ENCODE measurements at places on chromosomes 2 and 18.

DNA sequence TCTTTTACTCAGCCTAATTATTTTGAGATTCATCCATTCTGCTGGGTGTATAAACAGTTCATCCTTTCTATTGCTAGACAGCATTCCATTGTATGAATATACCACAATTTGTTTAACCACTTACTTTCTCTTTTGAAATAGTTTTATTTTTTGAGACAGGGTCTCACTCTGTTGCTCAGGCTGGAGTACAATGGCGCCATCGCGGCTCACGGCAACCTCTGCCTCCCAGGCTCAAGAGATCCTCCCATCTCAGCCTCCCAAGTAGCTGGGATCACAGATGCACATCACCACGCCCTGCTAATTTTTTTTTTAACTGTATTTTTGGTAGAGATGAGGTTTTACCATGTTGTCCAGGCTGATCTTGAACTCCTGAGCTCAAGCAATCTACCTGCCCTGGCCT, 54.5 kb downstream of the USP37 start:
- DNase-seq = no peak

GRCh38 chr2:72153924-72154323, 6.3 kb upstream of the CYP26B1 start:
- no peak for DNase-seq

DNA sequence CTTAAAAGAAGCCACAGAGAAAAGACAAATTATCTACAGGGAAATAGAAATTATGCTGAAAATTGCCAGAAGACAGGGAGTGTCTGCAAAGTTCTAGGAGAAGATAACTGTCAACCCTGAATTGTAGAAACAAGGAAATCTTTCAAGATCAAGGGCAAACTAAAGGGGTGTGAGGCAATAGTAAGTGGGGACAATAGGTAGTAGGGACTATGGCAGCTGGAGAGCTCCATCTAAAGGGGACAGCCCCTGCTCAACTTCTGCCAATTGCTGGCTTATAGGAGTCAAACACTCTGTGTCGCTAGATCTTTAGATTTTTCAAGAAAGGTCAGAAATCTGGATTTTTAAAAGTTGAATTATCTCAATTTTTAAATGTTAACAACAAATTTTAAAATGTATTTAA, 10.1 kb upstream of the ST3GAL5 start:
- DNase-seq = no peak

- no peak for DNase-seq
Measured at GRCh38 chr2:60433018-60433596, 120.3 kb downstream of the BCL11A start.

DNA sequence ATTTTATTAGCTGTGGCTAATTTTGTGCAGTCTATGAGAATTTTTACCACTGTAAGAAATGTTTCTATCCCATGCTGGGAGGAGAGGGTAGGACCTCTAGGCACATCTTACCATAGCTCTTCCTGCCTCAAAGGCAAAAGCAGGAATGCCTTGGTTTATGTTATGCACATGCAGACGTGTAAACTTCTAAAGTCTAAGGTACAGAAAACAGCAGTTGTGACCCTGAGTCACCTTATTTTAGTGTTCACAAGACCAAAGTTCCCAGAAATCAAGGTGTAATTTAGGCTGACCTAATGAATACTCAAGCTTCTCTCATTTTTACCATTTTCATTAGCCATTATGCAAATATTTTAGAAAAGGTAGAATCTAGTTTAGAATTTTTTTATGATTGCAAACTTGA, 15.4 kb upstream of the WIPF1 start:
- DNase-seq = no peak

DNA sequence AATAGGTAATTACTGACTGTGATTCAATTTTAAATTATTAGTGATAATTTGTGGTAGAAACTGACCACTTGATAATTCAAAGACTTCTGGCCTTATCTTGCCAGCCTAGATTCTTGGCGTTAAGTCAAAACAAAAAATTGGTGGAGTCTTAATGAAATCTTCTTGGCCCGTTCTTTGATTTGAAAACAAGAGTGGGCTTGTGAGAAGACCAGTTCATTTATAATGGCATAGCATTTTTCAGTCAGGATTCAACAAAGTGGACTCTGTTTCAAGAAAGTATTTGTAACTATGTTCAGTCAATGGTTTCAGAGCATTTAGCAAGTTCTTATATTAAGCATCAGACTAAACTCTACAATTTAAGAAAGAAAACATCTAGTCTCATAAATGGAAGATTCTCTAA, 26.0 kb downstream of the ITGA4 start:
- no peak for DNase-seq

DNA sequence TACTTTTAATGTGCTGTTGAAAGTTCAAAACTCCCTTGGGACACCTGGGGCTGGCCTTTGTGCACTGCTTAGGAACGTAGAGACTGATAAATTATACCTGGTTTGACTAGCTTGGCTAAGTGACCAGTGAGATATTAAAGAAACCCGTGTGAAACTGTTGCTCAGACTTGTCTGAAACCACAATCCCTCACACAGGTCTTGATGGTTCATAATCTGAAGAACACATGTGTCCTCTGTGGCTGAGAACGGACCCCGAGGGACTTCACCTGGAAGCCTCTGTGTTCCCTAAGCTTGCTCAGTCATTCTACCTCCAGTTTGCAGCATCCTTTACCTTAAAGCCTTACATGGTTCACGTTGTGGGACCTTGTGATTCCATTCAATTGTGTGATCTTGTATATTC, 218.8 kb downstream of the CBLN2 start:
- no peak for DNase-seq

DNA sequence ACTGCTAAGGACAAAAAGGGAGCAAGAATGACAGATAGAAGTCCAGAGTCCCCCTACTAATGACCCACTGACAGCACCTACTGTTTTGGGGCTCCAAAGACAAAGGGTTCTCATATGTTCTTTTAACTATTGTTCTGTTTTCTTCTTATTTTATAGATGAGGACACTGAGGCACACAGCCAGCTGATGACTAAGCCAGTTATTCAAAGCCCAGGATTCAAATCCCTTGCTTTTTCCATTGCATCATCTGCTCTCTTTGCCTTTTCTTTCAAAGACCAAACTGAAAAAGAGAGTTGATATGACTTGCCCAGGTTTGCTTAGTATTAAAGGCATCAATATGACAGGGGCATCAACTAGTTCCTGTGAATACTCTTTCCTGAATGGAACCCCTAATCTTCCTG, 299.8 kb downstream of the LRATD1 start:
- no peak for DNase-seq

DNA sequence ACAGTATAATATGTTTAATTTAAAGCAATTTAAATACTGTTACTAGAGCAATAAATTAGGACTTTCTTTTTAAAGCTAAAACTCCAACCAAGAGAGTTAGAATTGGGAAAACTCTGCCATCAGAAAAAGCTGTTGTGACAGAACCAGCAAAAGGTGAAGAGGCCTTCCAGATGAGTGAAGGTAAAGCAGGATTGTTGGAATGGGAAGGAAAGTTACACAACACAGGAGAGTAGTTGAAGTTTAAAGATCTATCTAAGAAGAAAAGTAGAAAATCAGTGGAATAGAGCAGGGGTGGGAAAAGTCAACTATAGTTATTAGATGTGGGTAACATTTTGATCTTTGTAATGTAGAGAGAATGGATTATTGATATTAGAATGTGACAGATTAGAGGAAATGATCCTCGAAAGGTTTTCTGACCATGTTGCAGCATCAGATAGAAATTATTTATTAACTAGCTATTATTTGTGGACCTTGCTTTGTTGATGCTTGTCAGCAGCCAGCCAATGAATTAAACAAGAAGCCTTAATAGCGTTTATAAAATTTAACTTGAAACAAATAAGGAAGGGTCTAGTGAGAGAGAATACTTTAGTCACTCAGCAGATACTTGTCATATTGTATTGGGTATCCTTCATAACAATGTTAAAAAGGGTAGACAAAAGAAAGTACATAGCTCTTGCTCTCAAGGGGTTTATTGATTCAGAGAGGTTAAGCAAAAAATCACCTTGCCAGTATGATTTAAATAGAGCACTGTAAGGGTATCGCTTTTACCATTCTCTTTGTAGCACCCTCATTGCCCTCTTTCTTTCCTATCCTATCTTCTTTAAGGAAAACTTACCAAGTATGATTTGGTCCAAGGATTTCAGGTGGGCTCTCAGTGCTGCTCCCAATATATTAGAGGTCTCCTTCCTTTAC, 24.6 kb upstream of the DYSF start:
- DNase-seq = no peak

GRCh38 chr2:189391201-189391600, 50.1 kb upstream of the WDR75 start:
- DNase-seq = no peak

DNA sequence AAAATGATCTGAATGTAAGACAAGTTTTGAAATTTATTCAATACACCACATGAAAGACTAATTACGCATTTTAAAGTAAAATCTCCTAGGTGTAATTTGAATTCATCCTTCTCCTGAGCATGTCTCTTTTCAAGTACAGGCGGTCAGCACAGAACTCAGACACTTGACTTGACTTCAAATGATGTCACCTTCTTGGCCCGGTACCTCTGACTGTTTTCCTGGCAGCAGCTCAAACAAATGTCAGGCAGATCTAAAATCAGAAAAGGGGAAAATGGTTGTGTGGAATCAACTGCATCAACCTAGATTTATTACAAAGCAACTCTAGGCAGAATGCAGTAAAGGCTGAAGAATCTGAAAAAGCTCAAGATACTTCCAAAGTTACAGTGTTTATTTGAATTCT, 11.4 kb upstream of the PROKR1 start:
- DNase-seq = no peak

DNA sequence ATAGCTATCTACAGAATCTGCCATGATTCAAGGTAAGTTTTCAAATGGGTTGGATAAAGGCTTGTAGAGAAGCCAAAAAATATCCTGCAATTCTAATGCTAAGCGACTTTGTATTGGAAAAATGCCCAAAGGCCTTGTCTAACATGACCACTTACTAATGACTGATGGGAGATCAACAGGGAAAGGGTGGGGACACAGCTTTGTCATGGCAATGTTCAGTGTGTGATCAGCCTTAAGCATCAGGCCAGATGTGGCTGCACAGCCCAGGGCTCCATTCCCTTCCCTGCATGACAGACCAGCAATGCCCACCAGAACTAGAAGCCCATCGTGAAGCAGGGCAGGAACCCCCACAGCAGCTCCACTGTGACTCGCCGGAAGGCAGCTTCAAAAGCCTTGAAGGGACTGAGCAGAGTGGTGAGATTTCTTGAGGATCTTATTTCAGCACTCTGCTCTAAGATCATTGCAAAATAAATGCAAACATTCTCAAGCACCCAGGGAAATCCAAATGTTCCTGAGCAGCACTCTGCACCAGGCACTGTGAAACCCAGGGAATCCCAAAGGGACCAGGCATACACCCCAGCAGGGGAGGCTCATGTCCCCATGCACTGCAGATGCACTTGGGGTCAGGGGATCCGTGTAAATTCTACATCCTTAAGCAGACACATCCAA, 517.9 kb upstream of the SMIM21 start:
- no peak for DNase-seq

DNA sequence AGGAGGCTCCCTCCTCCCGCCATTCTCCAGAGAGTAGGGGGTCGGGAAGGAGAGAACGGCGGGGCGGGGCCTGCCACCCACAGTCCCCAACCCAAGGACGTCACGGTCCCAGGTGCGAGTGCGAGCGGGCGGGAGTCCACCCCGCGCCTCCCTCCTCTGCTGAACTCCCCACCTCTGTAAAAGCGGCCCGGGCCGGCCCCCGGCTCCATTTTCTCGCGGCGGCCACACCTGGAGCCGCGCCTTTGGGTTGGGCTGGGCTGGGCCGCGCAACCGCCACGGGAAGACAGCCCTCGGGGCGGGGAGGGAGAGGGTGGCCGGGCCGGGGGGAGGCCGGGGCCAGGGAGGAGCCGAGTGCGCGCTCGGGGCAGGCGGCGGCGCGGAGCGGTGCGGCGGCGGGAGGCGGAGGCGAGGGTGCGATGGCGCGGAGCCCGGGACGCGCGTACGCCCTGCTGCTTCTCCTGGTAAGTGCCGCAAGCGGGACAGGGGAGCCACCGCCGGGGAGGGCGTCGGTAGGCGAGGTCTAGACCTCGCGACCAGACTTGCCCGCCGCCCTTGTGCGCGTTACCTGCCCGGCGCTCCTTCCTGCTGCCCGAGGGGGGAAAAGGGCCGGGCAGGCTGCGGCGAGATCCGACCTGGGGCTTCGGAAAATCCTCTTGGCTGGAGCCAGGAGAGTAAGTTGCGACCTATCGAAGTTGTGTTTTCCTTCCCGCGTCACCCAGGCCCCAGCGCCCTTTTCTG, at the start of gene DSG2:
Gene DSG2 (plus strand): TSS at position 342 of the 738 bp plus-strand sequence. CDS start 75 bp downstream, at position 417.
- no peak for DNase-seq

DNA sequence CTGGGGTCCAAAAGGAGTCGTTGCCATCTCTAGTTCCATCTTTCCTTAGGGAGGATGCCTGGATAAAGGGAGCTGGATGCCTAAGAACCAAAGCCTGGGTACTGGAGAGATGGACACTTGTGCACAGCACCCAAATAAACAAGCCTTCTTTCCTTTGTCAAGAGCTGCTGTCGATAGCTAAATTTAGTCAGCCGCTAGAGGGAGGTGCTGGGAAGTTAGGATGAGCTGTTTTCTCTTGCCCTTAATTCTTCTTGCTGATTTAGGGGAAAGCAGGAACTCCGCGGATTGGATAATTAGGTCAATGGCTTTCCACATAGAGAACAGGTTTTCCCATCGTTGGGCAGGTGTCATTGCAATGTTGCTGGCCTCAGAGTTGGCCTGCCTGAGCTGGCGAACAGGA, 30.9 kb upstream of the SERPINB12 start:
- DNase-seq = no peak

- no peak for DNase-seq
Measured at GRCh38 chr2:59752512-59752911, 800.9 kb downstream of the BCL11A start.

- no peak for DNase-seq
Measured at GRCh38 chr2:120155308-120155707, 67.9 kb downstream of the TMEM185B start.

DNA sequence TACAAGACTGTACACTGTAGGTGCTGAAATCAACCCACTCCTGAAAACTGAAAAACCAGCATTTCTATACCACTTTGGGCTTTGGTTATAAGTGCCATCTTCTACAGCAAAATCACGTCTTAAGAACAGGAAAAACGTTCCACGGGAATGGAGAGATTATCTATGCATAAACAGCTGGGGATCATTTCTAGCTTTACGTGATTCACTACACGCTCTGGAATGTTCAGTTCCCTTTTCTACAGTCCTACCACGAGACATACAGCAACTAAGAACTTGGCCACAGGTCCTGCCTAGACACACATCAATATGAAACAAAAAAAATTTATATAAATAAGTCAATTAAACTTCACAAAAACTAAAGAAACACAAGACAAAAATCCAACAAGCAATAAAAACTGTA, 3.6 kb downstream of the CXCR4 start:
- DNase-seq = no peak

GRCh38 chr2:79915455-79915854, 389.1 kb downstream of the LRRTM1 start:
- DNase-seq = no peak

GRCh38 chr2:98871506-98871905, 64.5 kb downstream of the CRACDL start:
- DNase-seq = no peak

GRCh38 chr2:104938231-104938941, 84.5 kb downstream of the POU3F3 start:
- no peak for DNase-seq

GRCh38 chr2:226489775-226490541, 309.7 kb downstream of the IRS1 start:
- DNase-seq = no peak

Data from stimulated activated CD8-positive, alpha-beta memory T cell treated with anti-CD3 and anti-CD28 coated beads, Interleukin-15, amount 100 ng/mL, for 4 hours (primary cell).